Panc1 (cell line): ENCODE measurements at places on chromosomes 7 and 10. TPM values are rescaled to one million over a fixed set of nuclear protein-coding genes. Genes with fewer than 3 reads are reported as not detected.

- no peaks in the 10 kb centered on the region for H3K27me3 ChIP-seq
- H3K4me3 ChIP-seq: no peak overlapping the region
- no peaks in the 10 kb centered on the region for H3K36me3 ChIP-seq
- H3K4me1 ChIP-seq: no peaks in the 10 kb centered on the region
- H3K27ac ChIP-seq: no peak overlapping the region
These were observed 57.4 kb downstream of the CHST15 start for GRCh38 chr10:124035928-124036558.

DNA sequence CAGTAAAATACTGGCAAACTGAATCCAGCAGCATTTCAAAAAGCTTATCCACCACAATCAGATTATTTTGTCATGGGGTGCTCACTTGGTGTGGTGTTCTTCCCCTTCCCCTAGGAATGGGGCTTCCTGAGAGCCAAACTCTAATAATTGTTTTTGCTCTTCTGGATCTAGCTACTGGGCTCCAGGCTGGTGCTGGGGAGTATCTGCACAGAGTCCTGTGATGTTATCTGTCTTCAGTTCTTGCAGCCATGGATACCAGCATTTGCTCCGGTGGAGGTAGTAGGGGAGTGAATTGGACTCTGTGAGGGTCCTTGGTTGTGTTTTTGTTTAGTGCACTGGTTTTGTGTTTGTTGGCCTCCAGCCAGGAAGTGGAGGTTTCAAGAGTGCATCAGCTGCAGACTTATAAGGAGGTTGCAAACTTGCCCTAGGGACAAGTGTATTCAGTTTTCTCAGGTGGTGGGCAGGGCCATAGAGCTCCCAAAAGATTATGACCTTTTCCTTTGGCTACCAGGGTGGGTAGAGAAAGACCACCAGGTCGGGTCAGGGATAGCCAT is 308.5 kb upstream of the MAGI2 start:
- DNase-seq: no peak
- H3K27ac ChIP-seq: no peak overlapping the region
- H3K36me3 ChIP-seq: no peaks in the 10 kb centered on the region
- H3K4me1 ChIP-seq: no peaks in the 10 kb centered on the region

DNA sequence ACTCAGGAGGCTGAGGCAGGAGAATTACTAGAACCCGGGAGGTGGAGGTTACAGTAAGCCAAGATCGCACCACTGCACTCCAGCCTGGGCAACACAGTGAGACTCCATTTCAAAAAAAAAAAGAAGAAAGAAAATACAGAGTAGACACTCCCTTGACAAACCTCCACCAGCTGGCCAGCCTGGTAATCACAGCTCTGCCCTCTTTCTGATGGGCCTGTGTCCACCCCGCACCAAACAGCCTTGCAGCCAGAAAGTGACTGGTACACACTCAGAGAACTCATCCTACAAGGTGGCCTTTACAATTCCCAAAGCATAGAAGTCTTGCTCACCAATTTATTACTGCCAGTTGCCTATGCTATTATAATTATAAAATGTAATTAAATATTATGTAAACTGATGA is 66.6 kb downstream of the COBL start:
- H3K27me3 ChIP-seq: no peaks in the 10 kb centered on the region; the same call in 1 of the 2 replicates
- no peak overlapping the region for H3K4me3 ChIP-seq
- no peaks in the 10 kb centered on the region for H3K4me1 ChIP-seq
- no peak overlapping the region for H3K27ac ChIP-seq
- no peak for DNase-seq

The AKR1C8 gene
- not detected for total RNA-seq

- no peaks in the 10 kb centered on the region for H3K27me3 ChIP-seq
- no peak overlapping the region for H3K4me3 ChIP-seq
- H3K4me1 ChIP-seq: peaks cover 12% of the 10 kb centered on the region
- no peaks in the 10 kb centered on the region; the same call in 1 of the 2 replicates for H3K36me3 ChIP-seq
- no peak for DNase-seq
These were observed 1.1 kb upstream of the ZNF467 start for GRCh38 chr7:149774237-149775175.

- no peak for DNase-seq
- H3K27ac ChIP-seq: no peak overlapping the region
- no peaks in the 10 kb centered on the region for H3K36me3 ChIP-seq
- H3K4me1 ChIP-seq: no peaks in the 10 kb centered on the region
- H3K4me3 ChIP-seq: no peak overlapping the region
- H3K27me3 ChIP-seq: no peaks in the 10 kb centered on the region
These were observed 35.2 kb downstream of the ZNF783 start for GRCh38 chr7:149297034-149297755.

GRCh38 chr10:129846991-129847391 is 117.1 kb downstream of the EBF3 start:
- no peak for DNase-seq
- H3K27me3 ChIP-seq: no peaks in the 10 kb centered on the region; the same call in none of the 2 replicates
- H3K4me1 ChIP-seq: peaks cover 4% of the 10 kb centered on the region; the same call in 1 of the 2 replicates
- H3K4me3 ChIP-seq: no peak overlapping the region
- no peaks in the 10 kb centered on the region for H3K36me3 ChIP-seq
- H3K27ac ChIP-seq: no peak overlapping the region

DNA sequence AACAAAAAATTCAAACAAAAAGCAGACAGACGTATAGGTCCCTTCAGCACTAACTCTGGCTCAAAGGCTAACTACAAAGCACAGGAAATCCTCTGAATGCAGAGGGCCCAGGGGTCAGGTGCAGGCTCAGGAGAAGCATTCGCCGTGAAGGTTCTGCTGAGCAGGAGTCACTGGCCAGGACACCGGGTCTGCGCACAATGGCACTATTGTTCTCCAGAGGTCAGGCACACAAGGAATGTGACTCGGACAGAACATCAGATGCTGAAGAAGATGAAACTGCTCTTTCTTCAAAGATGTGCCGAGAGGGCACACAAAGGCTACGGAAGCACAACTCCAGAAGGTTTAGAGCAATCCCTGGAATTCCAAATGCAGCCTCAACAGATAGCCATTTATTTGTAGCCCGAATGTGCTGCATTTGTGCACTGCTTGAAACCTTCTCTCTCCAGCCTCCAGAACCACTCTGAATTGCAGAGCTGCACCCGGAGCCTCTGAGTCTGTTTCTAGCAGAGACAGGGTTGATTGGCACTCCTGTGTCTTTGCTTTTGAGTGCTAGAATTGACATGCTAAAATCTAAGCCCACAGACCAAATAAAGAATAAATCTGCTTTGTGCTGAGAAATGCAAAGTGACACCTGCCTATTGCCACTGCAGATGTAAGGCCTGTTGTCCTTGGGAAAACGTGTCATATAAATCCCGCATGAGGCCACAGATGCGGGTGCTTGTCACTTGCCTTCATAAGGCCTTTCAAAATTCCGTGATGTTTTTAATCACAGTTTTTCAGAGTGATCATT is 85.4 kb upstream of the AFAP1L2 start:
- no peak for DNase-seq
- peaks cover 9% of the 10 kb centered on the region; the same call in 1 of the 2 replicates for H3K36me3 ChIP-seq
- H3K4me3 ChIP-seq: no peak overlapping the region
- H3K4me1 ChIP-seq: peaks cover 25% of the 10 kb centered on the region
- no peaks in the 10 kb centered on the region for H3K27me3 ChIP-seq
- peak overlapping the region; percentile 46; the same call in 1 of the 2 replicates for H3K27ac ChIP-seq

GRCh38 chr7:39659356-39660013 is 36.1 kb downstream of the RALA start:
- H3K36me3 ChIP-seq: no peaks in the 10 kb centered on the region
- no peaks in the 10 kb centered on the region for H3K27me3 ChIP-seq
- no peak for DNase-seq
- H3K4me1 ChIP-seq: no peaks in the 10 kb centered on the region

The TCF7L2 gene
- 45.2 TPM for total RNA-seq

DNA sequence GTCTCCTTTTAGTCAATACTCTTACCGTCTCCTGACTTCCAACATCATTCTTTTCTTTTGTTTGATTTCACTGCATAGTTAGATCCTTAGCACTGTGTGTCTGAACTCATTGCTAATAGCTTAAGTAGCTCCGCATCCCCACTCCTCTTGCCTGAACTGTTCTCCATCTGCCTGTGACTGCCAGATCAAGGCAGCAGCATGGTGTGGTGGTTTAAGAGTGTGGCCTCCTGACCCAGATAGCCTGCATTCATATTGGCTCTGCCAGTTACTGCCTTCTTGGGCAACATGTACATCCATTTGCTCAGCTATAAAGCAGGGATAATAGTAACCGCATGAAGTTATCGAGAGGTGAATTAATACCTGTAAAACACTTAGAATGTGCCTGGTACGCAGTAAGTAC is 50.8 kb downstream of the SUFU start:
- H3K27me3 ChIP-seq: no peaks in the 10 kb centered on the region
- H3K36me3 ChIP-seq: no peaks in the 10 kb centered on the region
- H3K4me1 ChIP-seq: no peaks in the 10 kb centered on the region
- H3K4me3 ChIP-seq: no peak overlapping the region

The TYSND1 gene
- 39.3 TPM for total RNA-seq

DNA sequence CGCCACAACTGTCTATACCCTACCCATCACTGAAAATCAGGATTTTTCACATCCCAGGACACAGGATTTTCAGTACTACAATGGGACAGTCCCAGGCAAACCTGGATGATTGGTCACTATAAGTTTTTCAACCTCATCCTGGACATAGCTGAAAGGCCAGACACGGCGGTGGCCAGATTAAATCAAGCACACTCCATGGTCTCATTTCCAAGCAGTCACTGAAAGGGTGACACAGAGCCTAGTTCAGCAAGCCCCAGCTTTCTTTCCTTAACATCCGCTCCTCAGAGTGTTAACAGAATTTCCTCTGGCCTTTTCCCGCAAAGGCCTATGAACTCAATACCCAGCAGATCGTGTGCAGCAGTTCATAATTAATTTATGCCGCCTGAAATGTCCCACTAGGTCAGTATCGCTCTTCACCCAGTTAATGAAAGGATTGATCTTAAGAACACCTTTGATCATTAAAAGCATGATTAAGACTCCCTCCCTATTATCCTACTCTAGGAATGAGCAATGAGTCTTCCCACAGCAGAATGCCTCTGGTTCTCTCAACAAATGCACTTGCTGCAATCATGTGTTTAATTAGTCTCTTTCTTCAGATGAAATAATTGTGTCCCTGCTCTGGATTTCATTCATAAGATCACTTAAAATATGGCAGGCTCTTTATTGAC is 104.0 kb upstream of the NANOS1 start:
- no peaks in the 10 kb centered on the region for H3K27me3 ChIP-seq
- H3K27ac ChIP-seq: no peak overlapping the region
- H3K36me3 ChIP-seq: no peaks in the 10 kb centered on the region
- H3K4me3 ChIP-seq: no peak overlapping the region
- no peak for DNase-seq

The GRID2IP gene
- 0.13 TPM for total RNA-seq

The FRAT1 gene
- total RNA-seq: 5.3 TPM

The DGKB gene
- total RNA-seq: not detected

DNA sequence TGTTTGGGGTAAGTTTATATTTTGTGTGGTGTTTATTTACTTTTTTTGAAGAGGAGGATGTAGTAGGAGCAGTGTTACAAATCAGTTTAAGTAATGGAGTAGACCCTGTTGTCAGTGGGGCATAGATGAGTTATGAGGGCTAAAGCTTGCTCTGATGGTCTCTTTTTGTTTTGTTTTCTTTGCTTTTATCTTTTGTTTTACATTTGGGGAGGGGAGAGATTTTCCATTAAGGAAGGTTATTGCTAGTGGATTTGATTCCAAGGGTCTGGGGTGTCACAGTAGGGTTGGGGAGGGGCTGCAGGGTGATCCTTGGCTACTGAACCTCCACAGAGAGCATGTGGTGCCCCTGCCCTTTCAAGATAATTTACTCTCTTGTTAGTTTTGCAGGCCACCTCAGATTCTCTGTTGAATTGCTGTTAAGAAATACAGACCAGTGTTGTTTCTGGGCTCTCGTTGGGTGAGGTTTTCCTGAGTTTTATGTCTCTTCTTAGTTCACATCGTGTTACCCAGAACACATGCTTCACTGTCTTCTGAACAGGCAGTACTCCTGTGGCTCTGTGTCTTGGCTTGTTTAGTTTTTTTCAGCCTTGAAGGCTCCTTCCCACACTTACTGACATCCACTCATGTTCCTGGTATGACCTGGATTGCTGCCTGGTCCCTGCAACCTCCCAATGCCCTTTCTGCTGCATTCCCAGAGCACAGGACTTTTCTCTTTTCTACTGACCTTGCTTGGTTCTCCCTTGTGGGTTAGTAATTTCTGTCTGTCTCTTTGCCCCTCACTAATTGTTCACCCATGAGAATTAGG is 4.2 kb downstream of the KIFBP start:
- no peak for DNase-seq
- no peak overlapping the region for H3K4me3 ChIP-seq
- peaks cover 17% of the 10 kb centered on the region for H3K4me1 ChIP-seq
- H3K36me3 ChIP-seq: no peaks in the 10 kb centered on the region

The GJD4 gene
- not detected for total RNA-seq

DNA sequence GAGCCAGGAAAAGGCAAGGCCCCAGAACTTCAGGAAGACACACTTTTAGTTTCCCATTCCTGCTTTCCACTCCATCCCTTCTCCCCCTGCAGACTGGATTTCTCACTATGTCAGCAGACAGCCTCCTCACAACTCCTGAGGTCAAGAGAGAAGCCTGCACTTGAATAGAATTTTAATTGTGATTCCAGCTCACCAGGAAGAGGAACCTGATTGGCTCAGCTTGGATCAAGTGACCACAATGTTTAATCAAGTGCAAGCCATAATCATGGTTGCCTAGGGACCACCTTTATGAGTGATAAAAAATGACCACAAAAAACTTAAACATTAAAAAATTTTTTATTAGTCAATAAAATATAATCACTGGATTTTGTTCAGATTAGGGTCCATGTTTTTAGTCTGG is 244.7 kb upstream of the RHOBTB1 start:
- no peak overlapping the region for H3K27ac ChIP-seq
- H3K4me1 ChIP-seq: no peaks in the 10 kb centered on the region
- no peaks in the 10 kb centered on the region for H3K27me3 ChIP-seq
- H3K4me3 ChIP-seq: no peak overlapping the region
- no peak for DNase-seq

DNA sequence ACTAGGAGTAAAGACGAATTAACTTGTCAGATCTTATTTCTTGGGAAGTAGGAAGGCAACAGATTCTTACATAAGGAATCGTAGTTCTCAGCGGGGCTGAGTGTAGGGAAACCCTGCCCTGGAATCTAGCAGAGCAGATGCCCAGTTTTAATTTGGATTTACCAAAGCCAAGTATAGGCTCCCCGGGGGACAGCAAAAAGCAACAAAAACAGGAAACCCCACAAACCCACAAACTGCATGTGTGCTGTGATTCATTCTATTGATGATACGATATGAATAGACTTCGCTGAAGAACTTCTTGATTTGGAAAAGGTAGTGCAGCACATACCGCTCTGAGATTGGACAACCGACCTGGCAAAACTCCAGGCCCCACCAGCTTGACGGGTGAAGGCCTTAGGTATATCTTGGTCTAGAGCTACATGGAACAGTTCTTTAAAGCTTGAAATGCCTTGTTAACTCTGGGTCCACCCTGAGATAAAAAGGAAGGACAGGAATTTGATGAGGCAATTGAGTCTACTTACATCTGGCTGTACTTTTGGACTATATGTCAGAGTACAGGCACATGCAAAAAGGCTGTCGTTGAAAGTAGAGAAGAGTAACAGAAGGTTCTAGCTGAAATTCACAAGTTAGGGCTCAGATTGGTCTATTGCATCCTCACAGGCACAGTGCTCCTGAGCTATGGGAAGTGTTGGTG is 49.1 kb downstream of the STRA8 start:
- H3K27me3 ChIP-seq: no peaks in the 10 kb centered on the region
- H3K4me1 ChIP-seq: 0 out of 2 replicates have a peak, but pooled peaks cover 3% of the 10 kb centered on the region
- H3K36me3 ChIP-seq: no peaks in the 10 kb centered on the region
- no peak overlapping the region for H3K4me3 ChIP-seq
- H3K27ac ChIP-seq: no peak overlapping the region

GRCh38 chr7:145643981-145644380 is 472.6 kb upstream of the CNTNAP2 start:
- no peak for DNase-seq
- no peak overlapping the region for H3K27ac ChIP-seq
- no peaks in the 10 kb centered on the region for H3K36me3 ChIP-seq
- H3K4me1 ChIP-seq: no peaks in the 10 kb centered on the region
- no peaks in the 10 kb centered on the region for H3K27me3 ChIP-seq
